ENCODE measurements at places on chromosomes 2 and 18.

DNA sequence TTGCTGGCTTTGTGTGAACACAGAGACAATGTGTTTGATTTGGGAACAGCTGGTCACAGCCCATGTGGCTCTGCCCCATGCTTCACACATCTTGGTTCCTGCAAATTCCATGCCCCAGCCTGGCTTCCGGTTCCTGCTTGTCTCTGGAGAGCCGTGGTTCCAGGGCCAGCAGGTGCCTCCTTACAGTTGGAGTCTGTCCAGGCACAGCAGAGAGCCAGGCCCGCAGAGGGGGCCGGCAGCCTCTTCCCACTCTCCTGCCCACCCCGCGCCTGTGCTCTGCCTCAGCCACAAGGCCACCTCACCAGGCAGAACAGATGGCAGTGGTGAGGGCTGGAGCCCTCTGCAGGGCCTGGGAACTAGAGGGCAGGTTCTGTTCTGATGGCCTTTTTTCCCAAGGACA is 81.5 kb downstream of the LDLRAD4 start:
- no peak for DNase-seq

- DNase-seq, result no peak
These were observed 10.7 kb downstream of the RMP24 start for GRCh38 chr18:35983147-35983546.

DNA sequence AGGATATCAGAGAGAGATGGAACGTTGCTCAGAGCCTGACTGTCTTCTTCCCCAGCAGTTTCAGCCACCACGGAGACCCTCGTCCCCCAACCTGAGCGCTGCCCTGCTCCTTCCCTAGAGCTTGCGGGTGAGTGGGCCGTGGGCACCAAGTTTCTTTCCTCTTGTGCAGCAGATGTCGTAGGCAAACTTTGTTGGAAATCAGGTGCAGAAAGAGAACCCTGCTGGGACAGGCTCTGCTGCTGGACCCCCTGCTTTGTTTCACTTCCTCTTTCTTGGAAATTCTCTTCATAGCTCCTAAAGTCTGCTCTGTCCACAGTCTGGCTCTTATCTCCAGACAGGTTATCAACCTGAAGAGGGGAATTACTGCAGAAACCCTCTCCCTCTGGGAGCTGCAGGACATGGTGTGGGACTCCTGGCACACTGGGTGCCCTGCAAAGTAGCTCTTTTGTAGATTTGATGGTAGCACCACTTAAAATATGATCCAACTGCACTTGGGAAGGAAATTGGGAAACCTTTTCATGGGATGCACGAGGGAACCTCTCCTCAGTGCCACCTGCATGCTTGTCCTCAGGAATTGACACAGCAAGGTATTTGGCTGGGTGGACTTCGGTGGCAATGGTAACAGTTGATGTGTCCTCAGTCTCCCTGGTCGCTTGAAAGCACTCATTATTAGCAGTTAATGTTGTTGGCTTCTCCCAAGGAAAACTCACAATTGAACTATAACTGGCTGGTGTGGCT is 92.2 kb downstream of the ALPK2 start:
- DNase-seq, result no peak

DNA sequence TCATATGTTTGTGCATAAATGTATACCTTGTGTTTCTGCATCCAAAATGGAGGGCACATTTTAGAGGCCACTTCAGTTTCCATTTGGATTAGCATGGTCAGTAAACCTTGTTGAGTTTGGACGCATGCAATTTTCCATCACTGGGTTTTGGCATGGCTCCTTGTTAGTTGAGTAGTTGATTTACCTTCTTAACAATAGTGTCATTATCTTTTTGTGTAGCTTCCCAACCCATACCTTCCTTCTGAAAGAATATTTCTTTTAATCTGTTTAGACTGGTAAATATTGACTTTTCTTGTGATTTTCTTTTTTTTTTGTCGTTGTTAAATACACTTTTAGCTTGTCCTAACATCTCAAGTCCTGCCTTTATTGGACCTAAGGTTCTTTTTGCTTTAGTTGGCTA is 15.5 kb downstream of the RPIA start:
- no peak for DNase-seq

GRCh38 chr2:223724861-223725260 is 112.5 kb downstream of the AP1S3 start:
- DNase-seq, result no peak

DNA sequence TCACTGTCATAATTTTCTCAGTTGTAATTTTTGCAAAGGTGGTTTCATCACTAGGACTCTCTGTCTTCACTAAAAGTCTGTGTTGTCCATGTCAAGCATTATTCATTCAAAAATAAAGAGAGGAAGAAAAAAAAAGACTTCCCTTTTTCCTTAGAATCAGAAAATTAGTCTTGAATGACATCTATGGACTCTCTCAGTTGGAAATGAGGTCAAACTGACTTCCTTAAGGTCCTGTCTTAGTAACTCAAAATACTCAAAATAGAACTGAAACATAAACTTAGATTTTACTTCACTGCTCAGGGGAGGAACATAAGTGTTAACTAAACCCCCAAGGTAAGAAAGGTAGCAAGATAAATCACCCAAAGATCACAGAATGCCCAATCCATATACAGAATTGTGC is 2.2 kb upstream of the ZNF407 start:
- no peak for DNase-seq

DNA sequence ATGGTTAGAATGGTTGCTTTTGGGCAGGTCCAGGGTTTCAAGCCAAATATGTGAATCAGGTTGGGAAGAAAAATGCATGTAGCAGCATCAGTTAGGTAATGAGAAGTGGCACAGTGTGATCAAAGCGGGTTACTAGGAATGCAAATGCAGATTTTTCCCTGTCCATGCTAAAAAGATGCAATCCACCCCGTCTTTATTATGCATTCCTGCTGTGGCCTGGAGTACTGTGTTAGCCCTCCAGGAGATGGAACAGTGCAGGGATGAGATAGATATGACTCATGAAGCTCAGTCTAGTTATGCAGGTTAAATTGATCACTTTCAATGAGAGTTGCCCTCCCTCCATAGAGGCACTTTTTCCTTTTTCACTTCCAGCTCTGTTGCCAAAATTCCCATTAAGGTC is 283.8 kb downstream of the CTNNA2 start:
- DNase-seq, result no peak

DNA sequence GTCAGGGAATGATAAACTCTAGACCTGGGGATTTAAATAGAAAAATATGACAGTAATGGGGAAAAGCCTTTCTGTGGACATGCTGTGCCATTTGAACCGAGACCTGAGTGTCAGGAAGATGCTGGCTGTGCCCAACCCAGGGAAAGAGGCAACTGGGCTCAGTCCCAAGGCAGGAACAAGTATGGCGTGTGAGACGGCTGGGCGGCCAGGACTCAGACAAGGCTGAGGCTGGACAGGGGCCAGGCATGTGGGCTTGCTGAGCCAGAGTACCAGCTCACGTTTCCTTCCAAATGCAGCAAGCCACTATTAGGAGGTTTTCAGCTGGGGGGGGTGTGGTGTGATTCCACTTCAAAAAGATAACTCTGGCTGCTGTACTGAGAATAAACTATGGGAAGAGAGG is 92.4 kb downstream of the INPP5D start:
- DNase-seq, result no peak

- DNase-seq, result no peak
These were observed at the start of gene L3MBTL4 for GRCh38 chr18:6414723-6415417. Gene L3MBTL4 (minus strand): TSS chr18:6414911. CDS start chr18:6311625, 103,286 bp downstream.

GRCh38 chr2:236308855-236309668 is 44.9 kb upstream of the ASB18 start:
- DNase-seq, result no peak

GRCh38 chr2:143429932-143430679 is 300.9 kb downstream of the ARHGAP15 start:
- no peak for DNase-seq

DNA sequence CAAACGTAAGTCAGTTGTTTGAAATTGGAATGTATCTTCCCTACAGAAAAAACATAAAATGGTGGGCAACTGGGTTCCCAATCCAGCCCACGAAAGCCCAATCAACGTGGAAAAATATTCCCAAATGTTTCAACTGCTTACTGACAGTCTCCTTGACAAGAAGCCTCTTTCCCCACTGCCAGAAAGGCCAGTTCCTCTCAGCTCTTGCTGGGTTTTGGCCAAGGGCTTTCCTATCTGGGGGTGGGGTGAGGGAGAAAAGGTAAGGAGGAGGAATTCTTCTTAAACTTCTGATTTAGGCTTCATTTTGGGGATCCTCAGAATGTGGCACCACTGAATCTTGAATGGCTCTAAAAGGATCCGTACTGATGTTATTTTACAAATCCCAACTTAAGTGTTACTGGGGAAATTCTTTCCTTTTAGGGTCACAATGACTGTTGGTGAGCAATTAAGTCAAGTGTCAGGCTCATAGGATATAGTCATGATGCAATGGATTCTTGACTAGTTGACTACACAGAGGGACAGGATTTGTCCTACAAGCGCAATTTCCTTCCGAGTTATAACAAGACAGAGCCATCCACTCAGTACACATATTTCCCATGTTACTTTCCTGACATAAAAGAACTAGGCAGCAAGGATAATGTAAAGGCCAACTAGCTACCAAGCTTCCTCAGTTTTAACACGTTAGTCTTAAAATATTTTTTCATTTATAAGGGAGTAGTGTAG is 73.6 kb downstream of the SPRED2 start:
- no peak for DNase-seq

DNA sequence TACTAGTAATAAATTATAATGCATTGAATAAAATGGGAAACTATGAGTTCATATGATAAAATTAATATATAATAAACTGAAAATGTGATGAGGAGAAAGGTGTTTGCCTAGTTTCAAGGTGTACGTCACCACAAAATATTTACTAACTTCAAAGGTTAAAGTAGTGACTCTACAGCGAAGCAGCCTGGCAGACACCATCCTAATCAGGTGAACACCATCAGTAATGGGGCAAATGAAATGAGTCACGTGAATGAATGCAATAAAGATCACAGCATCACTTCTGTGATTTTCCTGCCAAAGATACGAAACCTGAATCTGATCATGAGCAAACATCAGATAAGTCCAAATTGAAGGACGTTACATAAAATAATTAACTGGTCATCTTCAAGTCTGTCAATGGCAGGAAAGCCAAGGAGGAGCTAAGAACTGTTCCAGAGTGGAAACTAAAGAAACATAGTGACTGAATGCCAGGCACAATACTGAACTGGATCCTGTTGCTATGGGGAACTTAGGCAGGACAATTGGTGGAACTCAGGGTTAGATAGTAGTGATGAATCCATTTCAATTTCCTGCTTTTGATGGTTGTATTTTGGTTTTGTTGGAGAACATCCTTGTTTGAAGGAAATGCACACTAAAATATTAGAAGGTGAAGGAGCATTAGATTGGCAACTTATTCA is 12.1 kb upstream of the NOSTRIN start:
- no peak for DNase-seq

- DNase-seq, result no peak
These were observed 25.4 kb downstream of the MAP4K4 start for GRCh38 chr2:101722864-101723263.

DNA sequence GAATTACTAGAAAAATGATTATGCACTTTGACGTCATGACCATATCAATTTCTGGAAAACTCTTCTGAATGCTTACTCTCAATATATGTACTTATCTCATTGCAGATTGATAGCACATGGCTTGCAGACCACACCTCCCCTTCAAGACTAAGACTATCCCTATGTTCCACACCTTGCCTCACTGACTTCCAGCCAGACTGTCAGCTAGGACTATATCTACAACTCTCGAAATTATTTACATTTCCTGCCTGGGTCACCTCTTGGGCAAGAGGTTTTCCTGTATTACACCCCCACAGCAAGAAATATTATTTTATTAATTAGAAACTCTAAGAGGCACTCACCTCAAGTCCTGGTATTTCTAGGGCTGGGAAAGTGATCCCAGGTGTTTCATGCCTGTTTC is 236.6 kb downstream of the CYRIA start:
- DNase-seq, result no peak

DNA sequence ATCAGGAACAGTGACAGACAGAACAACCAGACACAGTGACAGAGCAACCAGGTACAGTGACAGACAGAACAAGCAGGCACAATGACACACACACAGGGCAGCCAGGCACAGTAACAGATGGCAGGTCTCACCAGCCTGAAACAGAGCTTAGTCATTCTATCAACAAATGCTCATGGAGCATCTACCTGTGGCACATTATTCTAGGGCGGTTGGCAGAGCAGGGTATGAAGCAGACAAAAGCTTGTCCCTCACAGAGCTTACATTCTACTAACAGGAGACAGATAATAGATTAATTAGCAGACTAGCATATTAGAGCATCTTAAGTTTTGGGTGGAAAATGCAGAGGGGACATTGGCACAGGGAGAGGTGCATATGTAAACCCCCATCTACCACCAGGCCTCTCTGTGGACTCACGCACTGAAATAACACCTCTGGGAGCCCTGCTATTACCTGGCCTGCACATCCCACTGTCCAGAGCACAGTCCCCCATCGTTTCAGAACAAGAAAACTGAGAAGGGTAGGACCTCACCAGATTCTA is 64.1 kb upstream of the RAB6C start:
- DNase-seq, result no peak

DNA sequence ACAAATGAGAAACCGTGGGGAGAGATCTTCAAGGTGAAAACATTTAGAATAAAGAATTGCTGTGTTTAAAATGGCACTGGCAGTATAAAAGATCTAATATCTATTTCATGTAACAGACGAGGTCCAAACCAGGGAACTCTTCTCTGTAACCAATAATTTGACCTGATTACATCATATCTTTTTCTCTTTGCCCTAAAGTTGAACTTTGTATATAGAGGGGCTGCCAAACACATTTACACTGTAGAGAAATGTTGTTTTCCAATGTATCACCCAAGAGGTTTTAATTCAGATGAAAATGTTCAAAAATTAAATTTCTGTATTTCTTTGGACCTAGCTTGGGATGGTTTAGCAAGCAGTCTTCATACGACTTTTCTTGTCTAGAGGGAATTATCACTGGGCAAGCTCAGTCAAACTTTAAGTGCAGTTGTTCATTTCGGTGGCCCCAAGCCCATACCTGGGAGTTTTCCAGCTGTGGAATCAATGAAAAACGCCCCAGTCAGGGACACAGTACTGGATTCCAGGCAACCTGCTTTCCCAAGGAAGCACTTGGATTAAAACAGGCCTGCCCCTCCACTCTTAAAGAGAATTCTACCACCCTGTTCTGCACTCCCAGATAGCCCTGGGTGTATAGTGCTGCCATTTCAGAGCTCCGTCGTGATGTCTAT is 208.5 kb upstream of the FN1 start:
- no peak for DNase-seq

- no peak for DNase-seq
These were observed 111.3 kb upstream of the BOD1L2 start for GRCh38 chr18:57035590-57035989.

- no peak for DNase-seq
These were observed 17.5 kb upstream of the ACVR1 start for GRCh38 chr2:157893611-157894010.

GRCh38 chr2:150598383-150598782 is 110.9 kb upstream of the RND3 start:
- DNase-seq, result no peak

GRCh38 chr2:230594286-230594840 is 118.3 kb upstream of the CAB39 start:
- DNase-seq, result no peak
